ENCODE measurements at places on chromosomes 12 and 14.
A peak's percentile ranks its signal among the peaks of the same experiment; 100 is the strongest.

GRCh38 chr14:75230140-75230792 is 48.4 kb upstream of the FOS start:
- DNase-seq = peak; percentile 48

DNA sequence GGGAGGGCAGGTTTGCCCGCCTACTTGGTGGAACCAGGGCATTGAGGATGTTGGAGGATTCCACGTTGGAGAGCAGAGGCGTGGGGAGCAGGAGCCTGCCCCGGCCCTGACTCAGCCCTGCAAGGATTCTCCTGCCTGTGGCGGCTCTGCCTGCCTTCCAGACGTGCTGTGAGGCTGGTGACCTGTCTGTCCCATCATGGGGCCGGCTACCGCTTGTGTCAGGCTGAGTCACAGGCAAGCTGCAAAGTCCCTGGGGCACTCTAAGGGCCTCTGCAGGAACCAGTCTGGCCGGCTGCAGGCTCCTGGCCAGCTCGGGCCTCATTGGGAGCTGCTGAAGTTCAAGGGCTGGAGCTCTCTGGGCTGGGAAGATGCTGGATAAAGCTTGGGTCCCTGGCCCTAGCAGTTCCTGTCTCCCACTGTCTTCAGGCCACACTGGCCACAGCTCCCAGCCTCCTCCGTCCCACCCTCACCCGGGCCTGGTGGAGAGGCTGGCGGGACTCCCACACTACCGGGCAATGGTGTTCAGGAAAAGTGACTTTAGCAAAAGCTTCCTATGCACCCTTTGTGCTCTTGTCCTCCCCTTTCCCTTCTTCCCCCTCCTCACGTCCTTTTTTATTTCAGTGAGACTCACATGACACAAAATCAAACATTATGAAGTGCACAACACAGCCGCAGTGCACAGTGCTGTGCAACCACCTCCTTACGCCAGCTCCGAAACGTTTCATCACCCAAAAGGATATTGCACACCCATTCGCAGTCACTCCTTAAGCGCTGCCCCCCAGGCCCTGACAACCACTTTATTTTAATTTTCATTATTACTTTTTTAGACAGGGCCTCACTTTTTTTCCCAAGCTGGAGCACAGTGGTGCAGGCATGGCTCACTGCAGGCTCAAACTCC is 22.0 kb upstream of the ULK1 start:
- DNase-seq = no peak

DNA sequence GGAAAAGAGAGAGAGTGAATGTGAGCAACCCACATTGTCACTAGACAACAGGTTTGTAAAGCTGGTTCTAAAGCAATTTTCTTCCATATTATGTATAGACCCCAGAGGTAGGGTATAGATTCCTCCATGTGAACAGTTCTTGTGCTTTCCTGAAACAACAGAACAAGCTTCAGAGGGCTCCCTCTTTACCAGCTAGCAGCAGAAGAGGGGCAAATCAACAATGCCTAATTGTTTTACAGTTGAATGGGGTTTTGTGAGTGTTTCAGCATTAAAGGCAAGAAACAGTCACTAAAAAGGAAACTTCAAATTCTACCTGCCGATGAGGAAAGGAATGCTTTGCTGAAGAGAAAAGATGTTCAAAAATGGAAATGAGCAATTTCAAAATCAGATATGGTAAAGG is 341.2 kb upstream of the KITLG start:
- DNase-seq = no peak

DNA sequence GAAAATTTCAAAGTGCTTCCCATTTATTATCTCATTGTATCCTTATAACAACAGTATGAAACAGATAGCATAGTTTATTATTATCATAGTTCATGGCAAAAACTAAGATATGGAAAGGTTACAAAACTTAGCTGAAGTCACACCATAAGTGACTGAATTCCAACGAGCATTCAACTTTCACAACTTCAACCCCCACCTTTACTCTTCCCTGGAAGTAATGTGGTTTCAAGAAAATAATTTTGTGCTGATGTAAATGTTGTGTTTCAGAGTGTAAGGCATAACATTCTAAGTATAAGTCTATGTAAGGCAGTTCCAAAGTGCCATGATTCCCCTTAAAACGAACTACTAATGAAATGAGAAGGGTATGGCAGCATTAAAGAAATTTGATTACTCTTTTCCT is 454.5 kb downstream of the BCAT1 start:
- DNase-seq = no peak

GRCh38 chr14:99627100-99627499 is 17.8 kb upstream of the HHIPL1 start:
- DNase-seq = no peak

DNA sequence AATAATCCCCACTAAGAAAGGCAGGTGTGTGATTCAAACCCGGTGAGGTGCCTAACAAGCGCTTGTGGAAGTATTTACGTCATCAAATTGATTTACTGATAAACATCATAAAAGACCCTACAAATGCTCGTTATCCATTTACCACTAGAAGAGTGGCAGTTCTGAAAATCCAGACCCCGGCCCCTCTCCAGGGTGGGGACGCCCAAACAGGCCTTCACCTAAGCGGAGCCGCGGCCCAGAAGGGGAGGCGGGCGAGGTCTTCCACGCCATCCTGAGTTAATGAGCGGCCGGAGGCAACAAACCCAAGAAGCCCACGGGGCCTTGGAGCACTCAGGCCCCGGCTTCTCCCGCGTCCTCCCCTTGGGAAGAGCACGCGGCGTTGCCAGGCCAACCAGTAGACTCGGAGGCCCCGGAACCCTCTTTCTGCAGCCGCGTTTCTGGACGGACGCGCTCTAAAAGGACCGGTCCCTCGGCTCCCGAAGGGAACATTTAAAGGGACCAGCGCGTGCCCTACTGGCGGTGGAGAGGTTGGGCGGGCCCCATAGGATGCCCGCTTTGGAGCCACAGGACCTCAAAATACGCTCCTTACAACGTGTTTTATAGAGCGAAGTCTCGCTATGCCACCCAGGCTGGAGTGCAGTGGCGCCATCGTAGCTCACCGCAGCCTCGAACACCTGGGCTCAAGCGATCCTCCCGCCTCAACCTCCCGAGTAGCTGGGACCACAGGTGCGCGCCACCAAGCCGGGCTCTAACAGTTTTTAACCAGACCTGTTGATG is 3.5 kb downstream of the PTPN21 start:
- peak; percentile 42 for DNase-seq

- no peak for DNase-seq
Measured at GRCh38 chr14:77965919-77966435, 166.1 kb downstream of the ADCK1 start.

DNA sequence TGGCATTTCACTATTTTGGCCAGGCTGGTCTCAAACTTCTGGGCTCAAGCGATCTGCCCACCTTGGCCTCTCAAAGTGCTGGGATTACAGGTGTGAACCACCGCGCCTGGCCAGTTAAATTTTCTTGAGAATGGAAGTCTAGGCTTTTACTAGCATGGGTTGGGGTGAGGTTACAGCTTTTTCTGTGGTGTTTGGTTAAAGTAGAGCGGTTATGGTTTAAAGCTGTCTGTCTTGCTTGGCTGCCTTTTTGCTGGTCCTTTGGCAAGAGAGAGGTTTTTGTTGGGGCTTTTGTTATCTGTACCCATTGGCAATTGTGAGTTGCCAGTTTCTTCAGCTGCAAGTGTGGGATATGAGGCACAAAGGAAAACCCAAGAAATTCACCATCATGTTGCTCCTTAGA is 84.1 kb downstream of the BRMS1L start:
- DNase-seq = no peak

GRCh38 chr14:50801706-50802105 is 29.3 kb downstream of the NIN start:
- DNase-seq = no peak

DNA sequence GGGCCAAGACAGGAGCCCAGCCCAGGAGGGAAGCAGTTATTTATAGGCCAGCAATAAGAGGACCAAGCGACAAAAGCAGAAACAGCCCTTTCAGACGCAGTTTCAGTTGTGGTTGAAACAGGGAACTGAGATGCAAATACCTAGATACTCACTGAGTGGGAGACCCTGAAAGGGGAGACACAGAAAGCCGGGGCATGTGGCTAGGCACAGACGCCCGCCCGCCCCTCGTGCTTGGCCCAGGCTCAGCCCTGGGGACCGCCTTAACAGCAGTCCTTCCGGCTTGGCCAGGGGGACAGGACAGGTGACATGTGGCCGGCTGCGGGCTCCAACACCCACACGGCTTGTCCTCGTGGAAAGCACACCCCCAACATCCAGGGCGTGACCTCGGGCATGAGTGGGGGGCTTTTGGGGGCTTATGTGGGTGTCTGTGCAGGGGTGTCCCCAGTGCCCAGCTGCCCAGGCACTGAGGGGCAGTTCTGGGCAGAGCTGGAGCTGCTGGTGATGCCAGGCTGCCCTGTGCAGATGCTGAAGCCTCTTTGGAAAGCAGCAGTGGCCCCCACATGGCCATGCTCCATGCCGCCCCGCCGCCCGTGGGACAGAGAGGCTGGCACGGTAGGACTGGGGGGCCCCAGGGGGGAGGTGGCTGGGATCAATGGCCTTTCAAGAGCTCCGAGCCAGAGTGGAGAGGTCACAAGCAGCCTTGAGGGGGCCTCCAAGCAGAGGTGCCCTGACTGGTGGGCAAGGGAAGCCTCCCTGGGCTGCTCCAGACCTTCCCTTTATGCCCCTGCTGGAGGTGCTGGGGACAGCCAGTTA is 2.1 kb downstream of the PLD4 start:
- no peak for DNase-seq

DNA sequence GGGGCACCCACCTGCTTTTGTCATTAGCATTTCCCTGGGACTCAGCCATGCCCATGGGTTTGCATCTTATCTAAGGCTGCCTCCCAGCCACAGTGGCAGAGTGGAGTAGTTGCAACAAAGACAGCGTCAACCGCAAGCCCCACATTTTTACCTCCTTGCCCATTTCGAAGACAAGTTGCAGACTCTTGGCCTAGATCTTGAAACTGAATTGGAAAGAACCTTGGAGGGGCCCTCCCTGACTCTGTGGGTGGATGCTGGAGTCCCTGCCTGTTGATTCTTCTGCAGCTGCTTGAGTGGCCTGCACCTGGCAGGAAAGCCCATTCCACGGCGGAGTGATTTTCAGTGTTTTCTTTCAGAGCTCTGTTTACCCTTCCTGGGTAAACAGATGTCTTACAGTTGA is 309.0 kb downstream of the VRK1 start:
- DNase-seq = no peak

- no peak for DNase-seq
Measured at GRCh38 chr14:59320763-59321625, 132.5 kb downstream of the DAAM1 start.

GRCh38 chr12:109557200-109557599 is 16.1 kb downstream of the MMAB start:
- no peak for DNase-seq

- DNase-seq = no peak
Measured at GRCh38 chr12:40225984-40226602, 1.3 kb downstream of the LRRK2 start.

- no peak for DNase-seq
Measured at GRCh38 chr14:71119075-71119474, 211.8 kb downstream of the PCNX1 start.

DNA sequence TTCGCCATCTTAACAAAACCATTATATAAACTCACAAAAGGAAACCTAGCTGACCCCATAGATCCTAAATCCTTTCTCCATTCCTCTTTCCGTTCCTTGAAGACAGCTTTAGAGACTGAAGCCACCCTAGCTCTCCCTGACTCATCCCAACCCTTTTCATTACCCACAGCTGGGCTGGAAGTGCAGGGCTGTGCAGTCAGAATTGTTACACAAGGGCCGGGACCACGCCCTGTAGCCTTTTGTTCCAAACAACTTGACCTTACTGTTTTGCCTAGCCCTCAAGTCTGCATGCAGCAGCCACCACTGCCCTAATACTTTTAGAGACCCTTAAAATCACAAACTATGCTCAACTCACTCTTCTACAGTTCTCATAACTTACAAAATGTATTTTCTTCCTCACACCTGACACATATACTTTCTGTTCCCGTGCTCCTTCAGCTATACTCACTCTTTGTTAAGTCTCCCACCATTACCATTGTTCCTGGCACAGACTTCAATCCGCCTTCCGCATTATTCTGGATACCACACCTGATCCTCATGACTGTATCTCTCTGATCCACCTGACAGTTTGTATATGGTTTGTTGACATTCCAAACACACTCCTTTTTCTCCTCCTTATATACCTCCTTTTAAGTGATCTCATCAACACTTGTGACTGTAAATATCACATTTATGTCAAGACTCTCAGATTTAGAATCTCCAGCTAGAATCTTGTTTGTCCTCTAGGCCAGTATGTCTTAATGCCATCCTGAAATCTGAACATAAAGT is 208.7 kb downstream of the KITLG start:
- DNase-seq = no peak

- peak; percentile 51 for DNase-seq
Measured at GRCh38 chr12:68482660-68483059, 128.0 kb upstream of the RAP1B start.

GRCh38 chr12:104890476-104891096 is 67.5 kb downstream of the SLC41A2 start:
- DNase-seq = no peak

GRCh38 chr12:120639771-120640721 is at the start of gene CABP1:
Gene CABP1, plus strand, starts transcription at chr12:120640626. Its CDS starts 60 bp downstream, at chr12:120640686.
- DNase-seq = peak; percentile 68

- no peak for DNase-seq
Measured at GRCh38 chr14:26304056-26304455, 293.8 kb downstream of the NOVA1 start.

DNA sequence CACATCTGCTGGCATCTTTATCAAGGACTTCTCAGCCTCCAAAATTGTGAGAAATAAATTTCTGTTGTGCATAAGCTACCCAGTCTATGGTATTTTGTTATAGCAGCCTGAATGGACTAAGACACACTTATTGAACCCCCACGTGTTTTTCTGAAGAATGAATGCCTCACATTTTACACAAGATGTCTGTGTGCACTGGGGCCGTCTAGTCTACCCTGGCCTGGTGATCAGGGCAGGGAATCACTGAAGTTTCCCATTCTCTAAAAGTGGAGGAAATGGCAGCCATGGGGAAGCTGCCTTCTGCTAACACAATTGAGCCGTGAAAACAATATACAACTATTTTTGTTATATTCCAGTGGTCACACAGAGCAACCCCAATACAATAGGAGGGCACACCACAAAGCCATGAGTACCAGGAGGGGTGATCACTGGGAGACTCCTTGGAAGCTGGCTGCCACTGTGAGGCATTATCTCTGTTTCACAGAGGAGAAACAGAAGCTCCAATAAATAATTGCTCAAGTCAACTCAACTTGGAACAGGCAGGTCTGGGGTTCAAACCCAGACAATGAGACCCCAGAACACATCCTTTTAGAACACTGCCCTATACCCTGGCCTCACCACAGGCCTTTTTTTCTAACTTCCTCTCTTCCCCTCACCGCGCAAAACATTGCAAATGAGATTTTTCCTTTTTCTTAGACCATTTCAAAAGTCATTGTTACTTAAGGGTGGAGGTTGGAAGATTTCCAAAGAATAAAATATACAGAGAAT is 18.3 kb upstream of the LTA4H start:
- DNase-seq = no peak

DNA sequence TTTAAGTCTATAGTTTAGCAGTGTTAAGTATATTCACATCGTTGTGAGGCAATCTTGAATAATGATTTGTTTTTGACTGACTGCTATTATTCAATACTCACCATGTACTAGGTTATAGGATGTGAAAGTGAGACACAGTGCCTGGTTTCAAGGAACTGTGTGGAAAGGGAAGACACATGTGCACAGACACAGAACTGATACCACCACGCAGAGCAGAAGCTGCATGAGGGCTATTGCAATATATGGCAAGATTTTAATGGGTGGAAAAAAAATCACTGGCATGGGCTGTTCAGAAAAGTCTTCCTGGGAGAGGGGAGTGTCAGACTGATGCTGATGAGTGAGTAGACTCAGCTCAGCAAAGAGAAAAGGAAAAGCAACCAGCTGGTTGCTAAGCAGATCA is 10.4 kb downstream of the SLC7A8 start:
- DNase-seq = no peak
